Activated CD4-positive, alpha-beta T cell treated with anti-CD3 and anti-CD28 coated beads, Interleukin-2, Interleukin-4, amounts not matched to agents 100 ng/mL and 50 ng/mL, durations not matched to agents 16 hours and 8 hours (primary cell): ENCODE measurements at places on chromosomes 3 and 15.

GRCh38 chr3:12686096-12686495 lies 22.2 kb upstream of the RAF1 start:
- no peak for DNase-seq

DNA sequence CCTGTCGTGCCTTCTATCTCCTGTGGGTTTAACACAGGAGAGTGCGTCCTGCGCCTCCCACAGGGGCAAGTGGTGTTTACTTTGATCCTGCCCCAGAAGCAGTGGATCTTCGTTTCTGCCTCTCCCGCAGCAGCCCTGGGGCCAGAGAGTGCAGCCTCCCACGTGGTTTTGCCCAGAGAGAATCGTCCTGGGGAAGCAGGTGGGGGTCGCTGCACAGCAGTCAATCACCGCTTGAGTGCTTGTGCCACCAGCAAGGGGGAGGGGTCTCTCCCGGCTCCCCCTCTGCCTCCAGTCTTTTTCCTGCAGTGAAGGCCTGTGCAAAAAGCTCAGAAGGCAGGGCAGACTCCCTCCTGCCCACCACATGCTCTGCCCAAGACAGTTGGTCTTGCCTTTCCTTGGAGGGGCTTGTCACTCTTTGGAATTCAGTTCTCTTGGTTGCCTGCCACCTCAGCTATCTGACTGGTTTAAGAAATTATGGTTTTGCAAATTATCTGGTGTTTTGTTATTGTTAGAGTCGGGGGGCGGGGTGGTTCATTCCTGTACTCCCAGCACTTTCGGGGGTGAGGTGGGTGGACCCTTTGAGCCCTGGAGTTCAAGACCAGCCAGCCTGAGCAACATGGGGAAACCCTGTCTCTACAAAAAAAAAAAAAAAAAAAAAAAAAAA lies 26.9 kb downstream of the STOML1 start:
- no peak for DNase-seq

DNA sequence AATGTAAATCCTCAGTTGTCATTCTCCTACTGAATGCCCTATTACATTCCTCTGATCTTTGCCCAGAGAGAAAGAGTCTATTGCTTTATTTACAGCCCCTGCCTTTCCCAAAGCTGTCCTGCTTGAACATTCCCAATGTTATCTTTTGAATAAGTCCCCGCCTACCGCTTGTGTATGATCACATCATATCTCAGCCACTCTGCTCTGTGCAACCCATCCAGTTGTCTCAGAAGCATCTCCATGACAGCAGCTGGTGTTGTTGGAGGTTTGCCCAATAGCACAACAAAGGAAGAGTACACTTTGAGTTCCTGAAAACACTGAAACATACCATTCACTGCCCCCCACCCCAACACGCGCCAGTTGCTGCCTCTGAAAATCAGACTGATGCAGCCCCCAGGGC lies 22.0 kb upstream of the FAM3D start:
- no peak for DNase-seq

GRCh38 chr15:25243800-25244097 lies 195.1 kb downstream of the UBE3A start:
- DNase-seq, result no peak

GRCh38 chr15:96183867-96184266 lies 146.6 kb upstream of the NR2F2 start:
- DNase-seq, result no peak
